HS-5 (cell line): ENCODE measurements at places on chromosomes 12 and 14.

GRCh38 chr14:68879321-68879781 lies 86.5 kb upstream of the ZFP36L1 start:
- no peak for DNase-seq

GRCh38 chr12:93502802-93503623 lies 35.7 kb downstream of the MRPL42 start:
- no peak for DNase-seq

DNA sequence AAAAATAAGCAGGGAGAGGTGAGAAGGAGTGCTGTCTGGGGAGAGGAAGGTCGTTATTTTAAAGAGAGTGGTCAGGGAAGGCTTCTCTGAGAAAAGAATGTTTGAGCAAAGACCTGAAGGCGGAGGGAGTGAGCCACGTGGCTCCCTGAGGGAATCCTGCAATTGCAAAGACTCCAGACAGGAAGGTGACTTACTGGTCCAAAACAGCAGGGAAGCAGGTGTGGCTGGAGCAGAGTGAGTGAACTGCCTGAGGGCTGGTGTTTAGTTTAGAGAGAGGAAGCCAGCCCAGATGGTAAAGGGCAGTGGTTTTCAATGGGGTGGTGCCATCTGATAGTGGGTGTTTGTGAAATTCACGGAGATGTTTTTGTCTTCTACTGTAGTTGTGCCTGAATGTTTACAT lies 58.8 kb upstream of the LTA4H start:
- no peak for DNase-seq

- DNase-seq: peak; percentile 61
Observed at GRCh38 chr14:33737446-33737845, 213.4 kb downstream of the EGLN3 start.

- DNase-seq: no peak
Observed at GRCh38 chr12:51351913-51352532, 5.5 kb upstream of the CELA1 start.

DNA sequence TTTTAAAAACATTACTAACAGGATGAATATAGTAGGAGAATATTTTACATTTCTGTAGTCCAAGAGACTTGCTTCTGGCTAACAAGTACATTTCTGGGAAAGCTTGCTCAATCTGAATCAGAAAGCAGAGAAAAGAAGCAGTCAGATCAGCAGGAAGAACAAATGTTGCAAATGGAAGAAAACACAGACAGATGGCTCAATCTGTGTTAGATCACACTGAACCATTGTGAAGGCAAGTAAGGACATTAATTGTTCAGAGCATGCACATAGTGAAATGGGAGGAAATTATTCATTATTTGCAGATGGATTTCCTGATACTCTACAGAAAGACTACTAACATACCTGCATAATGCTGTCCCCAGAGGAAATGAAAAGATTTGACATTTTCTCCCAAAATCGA lies 65.2 kb upstream of the CNOT2 start:
- no peak for DNase-seq

DNA sequence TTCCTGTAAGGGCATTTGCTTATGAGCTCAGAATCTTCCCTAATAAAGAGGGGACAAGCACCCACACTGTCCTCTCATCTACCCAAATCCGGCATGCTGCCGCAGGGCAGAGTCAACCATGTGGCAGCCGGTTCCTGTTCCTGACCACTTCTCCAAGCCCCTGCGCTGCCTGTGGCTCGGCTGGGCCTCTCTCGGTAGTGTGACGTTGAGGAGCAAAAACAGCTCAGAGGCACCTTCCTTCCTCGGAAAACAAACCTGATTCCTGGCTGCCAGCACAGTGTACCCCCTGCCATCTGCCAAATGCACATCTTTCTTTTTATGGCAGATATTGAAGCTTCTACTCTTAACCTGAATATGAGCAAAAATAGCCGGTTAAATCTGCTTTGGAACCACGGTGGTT lies 50.5 kb downstream of the CFAP251 start:
- no peak for DNase-seq
